ENCODE measurements at places on chromosomes 6 and 20.
A peak's percentile ranks its signal among the peaks of the same experiment; 100 is the strongest.

GRCh38 chr6:150841189-150841588, 24.3 kb upstream of the MTHFD1L start:
- DNase-seq = no peak

DNA sequence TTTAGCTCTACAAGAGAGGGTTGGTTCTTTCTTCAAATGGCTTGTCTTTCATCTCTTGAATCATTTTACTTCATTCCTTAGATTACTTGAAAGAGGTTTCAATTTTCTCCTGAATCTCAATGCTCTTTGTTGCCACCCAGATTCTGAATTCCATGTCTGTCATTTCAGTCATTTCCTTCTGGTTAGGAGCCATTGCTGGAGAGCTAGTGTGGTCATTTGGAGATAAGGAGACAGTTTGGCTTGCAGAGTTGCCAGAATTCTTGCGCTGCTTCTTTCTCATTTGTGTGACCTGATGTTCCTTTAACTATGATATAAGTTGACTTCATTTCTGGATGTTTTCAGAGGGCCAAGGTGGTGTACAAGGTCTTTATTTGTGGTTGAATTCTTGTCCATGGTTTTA, 157.8 kb downstream of the SLC22A3 start:
- DNase-seq = no peak

DNA sequence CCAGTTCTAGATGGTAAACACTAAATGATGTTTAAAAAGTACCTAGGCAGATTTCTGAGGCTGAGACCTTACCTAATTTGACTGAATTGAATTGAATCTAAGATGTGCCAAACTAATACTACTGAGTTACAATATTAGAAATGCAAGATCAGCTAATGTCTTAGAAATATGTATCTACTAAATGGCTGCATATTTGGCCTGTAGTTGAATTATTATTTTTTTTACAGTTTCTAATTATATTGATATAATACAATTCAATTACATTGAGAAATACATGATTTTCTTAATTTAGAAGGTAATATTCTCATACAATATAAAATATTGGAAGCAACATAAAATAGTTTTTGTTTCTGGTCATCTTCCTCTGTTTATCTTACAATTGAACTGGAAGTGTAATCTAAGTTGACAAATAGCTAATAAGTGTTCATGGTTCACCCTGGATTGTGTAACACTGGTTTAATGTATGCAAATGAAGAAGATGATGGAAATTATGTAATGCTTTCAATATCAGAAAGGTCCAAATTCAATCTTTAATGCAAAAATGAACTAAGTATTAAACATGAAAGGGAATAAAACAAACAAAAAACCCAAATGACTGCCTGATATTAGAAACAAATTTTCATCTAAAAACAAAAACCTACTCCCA, 2.9 kb downstream of the MAP3K7 start:
- DNase-seq = no peak

DNA sequence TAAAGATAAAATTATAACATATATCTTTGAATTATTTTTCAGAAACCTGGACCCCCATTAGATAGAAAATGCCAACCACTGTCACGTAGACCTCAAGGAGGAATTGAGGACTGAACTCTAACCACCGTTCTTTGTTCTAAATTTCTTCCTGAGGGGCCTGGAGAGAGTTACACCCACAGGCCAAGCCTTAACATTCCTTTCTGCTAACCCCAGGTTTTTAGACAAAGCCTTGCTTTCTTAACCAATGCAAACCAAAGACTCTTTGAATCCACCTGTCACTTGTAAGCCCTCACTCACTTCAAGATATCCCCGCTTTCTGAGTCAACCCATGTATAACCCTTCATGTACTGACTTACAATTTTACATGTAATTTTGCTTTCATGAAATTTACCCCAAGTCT, 41.0 kb downstream of the SNX14 start:
- DNase-seq = no peak

- DNase-seq = peak; percentile 90
Observed at GRCh38 chr6:109095036-109095834, at the start of gene CEP57L1. Gene CEP57L1 (plus strand): TSS chr6:109095507. CDS start chr6:109145222, 49,715 bp downstream.

- DNase-seq = no peak
Observed at GRCh38 chr6:86683132-86683908, 254.0 kb upstream of the HTR1E start.

GRCh38 chr6:146856296-146856695, 257.5 kb downstream of the ADGB start:
- DNase-seq = no peak

DNA sequence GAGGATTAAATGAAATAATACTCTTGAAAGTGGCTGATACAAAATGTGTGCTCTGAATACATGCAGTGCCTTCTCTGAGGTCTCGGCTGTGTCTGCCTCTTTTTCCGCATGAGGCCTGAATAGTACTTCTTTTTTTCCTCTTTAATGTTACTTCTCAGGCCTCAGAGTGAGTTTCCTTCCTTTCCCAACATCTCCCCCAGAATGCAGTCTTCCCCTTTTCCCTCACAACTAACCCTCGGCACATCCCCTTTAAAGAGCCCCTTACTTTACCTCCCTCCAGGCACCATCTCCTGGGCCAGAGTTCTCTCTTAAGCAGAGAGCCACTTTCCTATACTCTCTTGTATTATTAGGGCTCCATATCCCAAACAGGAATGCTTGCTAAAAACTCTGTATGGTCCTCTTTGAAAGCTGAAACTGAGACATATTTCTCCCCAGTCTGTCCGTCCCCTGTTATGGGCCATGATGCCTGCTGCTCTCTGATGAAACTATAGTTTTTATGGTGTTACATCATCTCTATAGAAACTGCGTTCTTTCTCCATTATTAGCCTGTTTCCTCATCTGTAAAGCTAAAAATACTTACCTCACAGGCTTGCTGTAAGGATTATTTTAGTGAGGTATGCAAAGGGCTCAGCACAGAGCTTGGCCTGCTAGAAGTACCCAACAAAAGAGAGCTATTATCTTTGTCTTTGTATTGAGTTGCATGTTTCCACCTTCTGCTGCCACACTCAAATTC, 2.3 kb downstream of the PLAGL2 start:
- DNase-seq = no peak

DNA sequence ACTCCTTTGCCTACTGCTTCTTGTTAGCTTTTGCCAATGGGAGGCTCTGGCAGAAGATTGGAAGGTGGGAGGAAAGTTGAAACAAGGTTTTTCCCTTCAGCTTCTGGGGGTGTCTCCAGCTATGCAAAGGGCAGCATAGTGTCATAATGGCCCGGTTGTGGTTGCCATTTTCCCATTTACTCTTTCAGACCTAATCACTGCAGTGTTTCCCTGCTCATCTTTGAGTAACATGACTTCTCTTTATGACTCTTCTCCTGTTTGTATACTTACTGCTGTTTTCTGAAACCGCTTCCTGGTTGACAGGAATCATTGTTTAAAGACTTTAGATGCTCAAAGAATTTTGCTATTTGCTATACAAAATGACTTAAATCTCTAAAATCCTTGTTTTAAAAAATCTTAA, 19.9 kb downstream of the NRN1 start:
- DNase-seq = no peak

DNA sequence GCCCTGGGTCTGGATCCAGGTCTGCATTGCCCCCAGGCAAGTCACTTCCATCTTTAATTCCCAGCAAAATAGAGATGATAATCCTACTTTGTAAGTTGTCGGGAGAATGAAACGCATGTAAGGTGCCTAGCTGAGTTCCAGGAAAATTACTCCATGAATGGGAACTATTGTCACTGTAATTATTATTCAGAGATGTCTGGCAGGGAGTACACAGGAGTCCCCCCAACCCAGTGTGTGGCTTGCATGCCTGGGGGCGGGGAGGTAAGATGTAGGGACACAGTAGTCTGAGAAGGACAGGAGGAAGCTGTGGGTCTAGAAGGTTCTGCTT, 85.4 kb downstream of the CD40 start:
- no peak for DNase-seq

GRCh38 chr6:147740326-147740725, 231.8 kb downstream of the SAMD5 start:
- no peak for DNase-seq

GRCh38 chr6:85417336-85417735, 32.5 kb upstream of the NT5E start:
- no peak for DNase-seq

- DNase-seq = no peak
Observed at GRCh38 chr6:45047573-45047972, 280.6 kb upstream of the RUNX2 start.

GRCh38 chr6:145483191-145483996, 251.9 kb downstream of the EPM2A start:
- DNase-seq = peak; percentile 76

GRCh38 chr6:26597389-26597766, 625 bp downstream of the ABT1 start:
- no peak for DNase-seq

GRCh38 chr6:340991-341827, 48.9 kb downstream of the DUSP22 start:
- DNase-seq = no peak

GRCh38 chr6:90483116-90483839, 103.6 kb downstream of the MAP3K7 start:
- DNase-seq = no peak

DNA sequence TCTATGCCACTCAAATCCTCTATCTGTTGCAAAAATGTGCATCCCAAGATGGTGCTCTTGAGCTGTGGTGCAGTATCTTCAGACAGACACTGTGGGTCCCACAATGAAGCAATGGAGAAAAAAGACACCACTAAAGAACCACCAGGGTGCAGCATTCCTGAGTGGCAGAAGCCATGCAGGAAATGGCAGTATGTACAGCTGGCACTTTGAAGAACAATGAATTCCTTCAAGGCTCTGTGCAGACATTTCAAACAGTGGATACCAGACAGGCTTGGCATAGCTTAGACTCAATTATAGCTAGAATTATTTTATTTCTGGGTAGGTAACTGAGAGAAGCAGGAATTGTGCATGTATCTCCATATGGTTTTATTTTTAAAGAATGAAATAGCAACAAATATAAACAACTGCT, 24.0 kb upstream of the HDAC2 start:
- peak; percentile 82 for DNase-seq

DNA sequence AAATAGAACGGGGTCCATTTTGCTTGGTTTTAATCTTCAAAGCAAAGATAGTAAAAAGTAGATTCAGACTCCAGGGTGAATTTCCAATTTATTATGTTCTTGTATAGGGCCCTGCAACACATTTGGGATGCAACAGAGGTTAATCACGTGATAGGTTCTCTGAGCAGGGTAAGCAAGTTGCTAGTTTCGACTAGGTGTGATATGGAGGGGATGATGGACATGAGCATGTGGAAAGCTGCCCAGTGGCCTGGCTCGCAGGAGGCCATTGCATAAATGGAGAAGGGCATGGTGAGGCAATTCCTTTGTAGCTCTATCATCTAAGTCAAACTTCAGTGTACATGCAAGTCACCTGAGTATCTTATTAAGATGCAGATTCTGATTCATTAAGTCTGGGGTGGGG, 17.7 kb upstream of the ADGRF4 start:
- no peak for DNase-seq

- DNase-seq = no peak
Observed at GRCh38 chr20:59599941-59600340, 4.4 kb upstream of the PHACTR3 start.

DNA sequence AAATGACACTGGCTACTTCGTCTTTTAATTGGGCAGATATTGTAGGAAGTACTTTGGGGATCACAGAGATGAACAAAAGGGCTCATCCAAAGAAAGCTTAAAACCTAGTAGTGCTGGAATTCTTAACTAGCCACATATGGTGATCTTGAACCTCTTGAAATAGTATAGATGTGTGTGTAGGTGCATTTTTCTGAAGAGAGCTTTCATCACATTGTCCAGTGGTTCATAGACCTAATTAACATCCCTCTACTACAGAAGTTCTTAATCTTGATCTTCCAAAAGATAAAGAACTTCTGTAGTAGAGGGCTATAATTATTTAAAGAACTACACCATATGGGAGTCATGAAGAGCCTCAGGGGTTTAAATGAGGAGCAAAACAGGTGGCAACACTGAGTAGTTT, 2.3 kb upstream of the PRIM2 start:
- DNase-seq = no peak

DNA sequence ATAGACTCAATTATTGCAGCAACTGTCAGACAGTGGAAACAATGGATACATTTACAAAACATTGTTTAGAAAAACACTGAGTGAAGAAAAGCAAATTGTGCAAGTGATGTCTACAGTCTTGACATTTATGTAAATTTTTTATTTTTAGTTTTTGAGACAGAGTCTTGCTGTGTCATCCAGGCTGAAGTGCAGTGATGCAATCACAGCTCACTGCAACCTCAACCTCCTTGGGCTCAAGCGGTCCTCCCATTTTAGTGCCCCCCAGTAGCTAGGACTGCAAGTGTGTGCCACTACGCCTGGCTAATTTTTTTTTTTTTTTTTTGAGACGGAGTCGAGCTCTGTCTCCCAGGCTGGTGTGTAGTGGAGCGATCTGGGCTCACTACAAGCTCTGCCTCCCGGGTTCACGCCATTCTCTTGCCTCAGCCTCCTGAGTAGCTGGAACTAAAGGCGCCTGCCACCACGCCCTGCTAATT, 9.7 kb downstream of the CNBD2 start:
- no peak for DNase-seq

DNA sequence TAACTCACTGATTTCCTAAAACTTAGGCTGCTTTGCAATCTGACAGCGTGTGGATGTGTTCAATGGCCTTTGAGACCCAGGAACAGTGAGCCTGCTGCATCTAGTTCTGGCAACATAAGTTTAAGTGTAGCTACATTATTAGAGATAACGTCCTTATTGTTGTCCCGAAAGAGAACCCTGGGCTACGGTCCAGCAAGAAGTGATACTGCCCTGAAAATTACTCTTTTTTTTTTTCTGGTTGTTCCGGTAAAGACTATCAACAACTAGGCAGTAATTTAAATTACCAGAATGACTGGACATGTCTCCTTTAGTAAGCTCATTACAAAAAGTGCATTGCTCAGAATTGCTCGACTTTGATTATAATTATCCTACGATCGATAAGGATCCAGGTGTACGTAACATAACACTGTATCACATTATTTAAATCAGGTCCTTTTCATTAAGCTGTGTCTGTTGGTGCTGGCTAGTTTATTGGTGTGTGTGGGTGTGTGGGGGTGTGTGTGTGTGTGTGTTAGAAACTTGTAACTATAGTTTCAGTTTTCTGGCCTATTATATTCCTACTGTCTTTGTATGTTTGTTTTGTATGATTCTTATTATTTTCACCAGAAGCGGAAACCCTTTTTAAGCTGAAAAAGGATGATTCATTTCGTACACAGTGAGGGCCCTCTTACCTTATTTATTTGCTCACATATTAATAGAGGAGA, 3.0 kb downstream of the TSHZ2 start:
- DNase-seq = no peak

DNA sequence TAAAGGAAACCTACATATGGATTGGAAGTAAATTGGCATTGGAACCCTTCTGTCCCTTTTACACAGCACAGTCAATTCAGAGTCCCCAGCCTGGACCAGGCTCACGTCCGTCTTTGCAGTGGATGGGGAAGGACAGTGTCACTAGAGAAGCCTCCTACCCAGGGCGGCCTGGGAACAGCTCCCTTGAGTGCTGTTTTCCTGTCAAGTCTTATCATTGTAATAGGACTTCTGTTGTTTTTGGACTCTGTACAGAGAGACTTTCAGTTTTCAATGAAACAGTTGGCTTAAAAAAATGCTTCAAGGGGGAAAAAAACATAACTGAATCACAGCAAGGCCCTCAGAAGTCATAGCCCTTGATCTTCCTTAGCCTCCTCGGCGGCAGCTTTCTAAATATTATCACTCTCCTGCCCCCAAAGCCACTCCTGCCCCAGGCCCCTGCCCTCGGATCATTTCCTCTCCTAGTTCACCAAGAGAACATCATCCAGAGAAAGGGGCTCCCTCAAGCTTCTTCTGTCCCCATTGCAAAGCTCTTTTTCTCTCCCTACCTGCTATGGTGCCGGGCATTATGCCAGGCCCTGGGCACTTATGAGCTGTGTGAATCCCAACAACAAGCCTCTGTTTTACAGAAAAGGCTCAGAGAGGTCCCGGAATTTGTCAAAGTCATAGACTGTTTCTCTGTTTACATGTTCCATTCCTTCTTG, 37.8 kb upstream of the CNKSR3 start:
- DNase-seq = no peak
